Activated CD8-positive, alpha-beta memory T cell treated with anti-CD3 and anti-CD28 coated beads for 4 hours (primary cell): ENCODE measurements at places on chromosomes 6 and 20.

DNA sequence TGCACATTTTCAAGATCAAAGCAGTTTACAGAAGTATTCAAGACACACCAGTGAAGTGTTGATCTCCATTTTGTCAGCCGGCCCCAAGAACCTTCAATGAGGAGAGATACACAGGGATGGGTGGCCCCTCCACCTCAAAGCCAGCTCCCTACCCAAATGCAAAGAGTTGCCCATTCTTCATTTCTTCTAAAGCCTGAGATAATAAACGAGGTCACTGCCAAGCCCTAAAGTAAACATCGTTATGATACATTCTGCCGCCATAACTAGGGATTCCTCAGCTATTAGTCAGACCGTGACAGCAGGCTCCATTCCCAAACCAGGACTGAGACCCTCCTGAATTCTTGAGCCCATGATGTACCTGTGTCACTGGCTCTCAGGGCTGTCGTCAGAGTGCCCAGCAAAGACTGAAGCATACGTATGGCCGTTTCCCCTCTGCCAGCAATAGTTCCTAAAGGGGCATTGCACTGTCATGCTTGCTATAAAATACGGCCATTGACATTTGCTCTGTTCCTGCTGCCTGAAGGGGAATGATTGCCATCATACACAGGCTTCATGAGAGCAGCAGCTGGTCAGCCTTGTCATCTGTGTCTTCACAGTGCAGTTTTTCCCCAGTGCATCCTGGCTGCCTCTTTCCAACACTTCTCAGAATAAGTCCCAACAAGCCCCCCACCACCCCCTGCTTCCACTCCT lies 41.7 kb downstream of the ISM1 start:
- DNase-seq = no peak

DNA sequence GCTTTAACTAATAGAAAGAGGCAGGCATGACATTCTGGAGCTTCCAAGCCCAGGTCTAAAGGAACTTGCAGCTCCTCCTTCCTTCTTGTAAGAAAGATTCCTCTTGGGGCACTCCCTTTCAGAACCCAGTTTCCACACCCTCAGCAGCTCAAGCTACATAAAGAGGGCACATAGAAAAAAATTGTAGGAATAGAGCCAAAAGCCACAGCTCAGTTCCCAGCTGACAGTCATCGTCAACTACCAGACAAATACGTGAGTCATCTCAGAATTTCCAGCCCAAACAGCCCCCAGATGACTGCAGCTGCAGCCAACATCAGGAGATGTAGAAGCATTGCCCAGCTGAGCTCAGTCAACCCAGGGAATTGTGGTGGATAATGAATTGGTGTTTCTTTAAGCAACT lies 349.8 kb upstream of the ARID1B start:
- no peak for DNase-seq

GRCh38 chr6:15526212-15526701 lies 136.6 kb downstream of the DTNBP1 start:
- no peak for DNase-seq

GRCh38 chr6:25064006-25064405 lies 128.2 kb upstream of the RIPOR2 start:
- no peak for DNase-seq

- no peak for DNase-seq
Observed at GRCh38 chr6:126199466-126199865, 140.4 kb upstream of the CENPW start.

DNA sequence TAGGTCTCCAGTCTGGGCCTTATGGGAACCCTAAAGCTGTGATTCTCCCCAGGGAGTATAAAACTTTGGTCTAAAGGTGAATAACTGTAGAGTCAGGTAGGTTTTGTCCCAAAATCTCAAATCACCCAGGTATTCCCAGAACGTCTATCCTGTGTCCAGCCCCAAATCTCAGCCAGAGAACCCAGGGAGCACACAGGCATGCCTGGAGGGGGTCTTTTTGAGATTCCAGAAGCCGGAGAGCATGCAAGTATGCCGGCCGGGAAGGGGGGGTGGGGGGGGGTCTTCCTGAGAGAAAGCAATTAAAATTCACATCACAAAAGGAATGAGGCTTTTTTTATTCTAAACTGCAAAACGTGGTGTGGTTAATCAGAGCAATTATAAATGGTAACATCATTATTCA lies 210.0 kb downstream of the PTPRT start:
- DNase-seq = no peak

- DNase-seq = no peak
Observed at GRCh38 chr20:56519551-56519950, 5.0 kb upstream of the FAM209A start.

DNA sequence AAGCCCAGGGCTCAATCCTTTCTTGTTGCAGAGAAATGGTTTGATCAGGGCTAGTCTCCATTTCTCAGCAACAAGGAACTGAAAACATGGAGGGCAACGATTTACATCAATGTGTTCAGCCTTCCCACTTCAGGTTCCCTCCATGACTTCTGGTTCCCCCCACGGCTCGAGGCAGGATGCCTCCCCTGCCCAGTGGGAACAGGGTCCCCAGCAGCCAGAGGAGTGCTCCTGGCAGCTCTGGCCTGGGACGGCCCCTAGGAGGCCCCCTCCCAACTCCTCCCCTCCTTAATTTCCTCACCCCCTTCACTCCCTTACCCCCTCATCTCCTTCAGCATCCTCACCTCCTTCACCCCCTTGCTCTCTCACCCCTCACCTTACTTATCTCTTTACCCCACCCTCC lies 283.8 kb downstream of the CDC5L start:
- DNase-seq = no peak

DNA sequence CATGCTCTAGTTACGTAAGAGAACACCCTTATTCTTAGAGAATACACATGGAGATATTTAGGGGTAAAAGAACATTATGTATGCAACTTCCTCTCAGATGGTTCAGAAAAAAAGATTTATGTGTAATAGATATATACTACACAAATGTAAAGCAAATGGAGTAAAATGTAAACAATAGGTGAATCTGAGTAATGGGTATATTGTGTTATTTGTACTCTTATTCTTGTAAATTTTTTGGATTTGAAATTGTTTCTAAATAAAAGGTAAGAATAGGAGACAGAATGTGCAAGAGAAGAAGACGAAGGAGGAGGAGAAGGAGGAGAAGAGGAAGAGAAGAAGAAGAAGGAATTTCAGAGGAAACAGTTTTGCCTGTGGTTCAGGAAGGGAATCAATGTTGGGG lies 22.5 kb upstream of the LCA5 start:
- DNase-seq = no peak

DNA sequence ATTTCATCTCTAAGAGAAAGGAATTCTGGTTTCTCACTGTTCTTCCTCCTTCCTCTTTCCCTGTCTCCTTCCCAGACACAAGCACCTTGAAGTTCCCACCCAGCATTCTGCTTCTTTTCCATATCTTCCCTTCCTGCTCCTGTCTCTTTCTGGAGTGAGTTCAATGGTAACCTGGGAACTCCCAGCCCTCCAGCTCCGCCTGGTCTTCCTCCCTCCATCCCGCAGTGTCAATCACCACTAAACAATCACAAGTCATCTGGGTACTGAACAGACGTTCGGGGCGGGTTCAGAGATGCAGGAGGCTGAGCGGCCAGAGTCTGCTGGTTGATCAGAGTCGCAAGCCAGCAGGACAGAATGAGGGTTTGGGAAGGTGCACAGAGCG lies 7.7 kb downstream of the TTBK1 start:
- no peak for DNase-seq

- no peak for DNase-seq
Observed at GRCh38 chr20:46060301-46060881, 29.4 kb downstream of the NCOA5 start.

DNA sequence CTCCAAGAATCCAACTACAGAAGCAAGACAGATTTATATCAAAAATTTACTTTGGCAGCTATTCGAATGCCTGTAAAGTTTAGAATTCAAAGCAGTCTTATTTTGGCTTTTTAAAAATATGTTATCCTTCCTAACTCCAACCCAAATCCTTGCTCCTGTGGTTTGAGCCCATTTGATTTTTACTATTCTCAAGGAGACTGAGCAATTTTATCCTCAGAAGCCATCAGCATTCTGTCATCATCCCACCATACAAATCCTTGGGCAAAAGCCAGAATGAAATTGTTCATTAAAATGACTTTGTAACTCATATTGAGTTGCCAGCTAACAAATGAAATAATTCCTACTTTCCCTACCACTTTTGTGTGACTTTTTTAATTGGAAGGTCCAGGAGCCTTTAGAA lies 392.8 kb downstream of the ADGRB3 start:
- DNase-seq = no peak

- DNase-seq = no peak
Observed at GRCh38 chr6:157050537-157051265, 272.6 kb downstream of the TMEM242 start.

GRCh38 chr20:33172781-33173180 lies 4.8 kb downstream of the BPIFA2 start:
- no peak for DNase-seq

GRCh38 chr20:49171909-49172308 lies 16.2 kb downstream of the STAU1 start:
- DNase-seq = no peak

DNA sequence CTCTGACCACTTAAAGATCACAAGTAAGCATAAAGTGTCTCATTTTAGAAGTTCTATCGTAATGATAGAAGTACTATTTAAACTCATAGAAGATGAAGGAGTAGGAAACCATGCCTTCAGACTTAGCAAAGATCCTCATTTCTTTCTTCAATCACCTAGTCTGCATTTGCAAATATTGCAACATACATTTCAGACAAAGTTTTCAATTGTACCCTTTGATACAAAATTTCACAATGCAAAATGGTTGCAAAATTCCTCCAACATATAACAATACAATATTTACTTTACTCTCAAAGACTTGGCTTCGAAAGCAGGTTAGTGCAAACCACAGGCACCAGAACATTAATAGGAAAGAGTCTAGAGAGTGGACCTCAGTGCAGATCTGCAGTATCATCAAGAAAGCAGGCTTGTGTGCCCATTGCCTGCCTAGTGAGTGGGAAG lies 16.1 kb upstream of the ROS1 start:
- no peak for DNase-seq
